ENCODE measurements at places on chromosomes 2 and 18.

- no peak for DNase-seq
Observed at GRCh38 chr2:171406044-171406443, 27.7 kb downstream of the METTL8 start.

GRCh38 chr18:27901424-27902226 lies 275.3 kb downstream of the CDH2 start:
- no peak for DNase-seq

GRCh38 chr2:238964544-238965067 lies 116.7 kb downstream of the TWIST2 start:
- DNase-seq = no peak

GRCh38 chr2:39487398-39488250 lies 50.5 kb upstream of the MAP4K3 start:
- DNase-seq = no peak

DNA sequence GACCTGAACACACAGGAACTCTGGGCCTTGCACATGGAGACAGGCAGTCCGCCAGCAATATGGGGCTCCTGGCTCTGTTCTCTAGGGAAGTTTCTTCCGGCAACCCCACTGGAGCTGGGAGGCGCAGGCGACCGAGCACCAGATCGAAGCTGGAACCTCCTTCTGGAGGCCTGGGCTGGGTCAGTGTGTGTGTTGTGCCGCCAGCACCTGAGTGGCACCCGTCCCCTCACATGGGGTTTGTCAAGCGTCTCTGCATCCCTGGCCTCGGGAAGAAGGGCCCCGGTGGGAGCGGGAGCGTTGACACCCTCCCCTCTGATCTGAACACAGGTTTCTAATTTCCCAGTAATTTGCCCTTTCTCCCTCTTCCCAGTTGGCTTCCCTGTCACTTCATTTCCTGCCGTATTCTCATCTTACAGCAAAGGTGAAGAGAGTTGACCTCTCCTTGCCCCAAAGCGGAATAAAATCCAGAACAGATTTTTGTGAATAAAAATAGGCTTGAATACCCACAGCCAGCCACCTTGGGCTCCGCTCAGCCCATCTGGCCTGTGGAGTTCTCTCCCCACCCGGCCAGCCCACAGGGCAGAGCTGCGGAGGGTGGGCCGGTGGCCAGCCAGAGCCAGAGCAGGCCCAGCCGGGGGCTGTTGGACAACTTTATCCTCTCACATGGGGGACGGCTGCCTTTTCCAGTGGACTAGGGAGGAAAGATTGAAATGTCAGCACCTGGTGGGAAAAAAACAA lies 85.9 kb downstream of the APOB start:
- DNase-seq = no peak

- DNase-seq = no peak
Observed at GRCh38 chr2:126372406-126372805, 283.6 kb upstream of the GYPC start.

- peak; percentile 37 for DNase-seq
Observed at GRCh38 chr2:19971691-19972090, 18.2 kb downstream of the WDR35 start.

DNA sequence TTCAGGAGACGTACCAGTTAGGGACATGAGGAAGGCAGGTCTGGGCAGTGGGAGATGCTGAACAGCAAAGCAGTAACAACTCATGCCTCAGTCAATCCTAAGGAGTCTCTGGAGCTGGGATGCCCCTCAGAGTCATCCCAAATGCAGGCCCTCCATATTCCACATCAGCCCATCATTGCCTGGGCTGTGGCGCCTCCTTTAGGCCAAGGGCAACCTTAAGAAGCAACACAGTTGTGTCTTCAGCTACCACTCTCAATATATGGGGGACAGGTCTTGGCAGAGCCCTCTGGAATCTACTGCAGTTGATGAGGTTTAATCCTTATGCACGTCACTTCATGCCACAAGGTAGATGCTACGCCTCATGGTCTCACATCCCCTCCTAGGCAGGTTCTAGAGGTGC lies 682.0 kb upstream of the RAB6C start:
- DNase-seq = no peak

DNA sequence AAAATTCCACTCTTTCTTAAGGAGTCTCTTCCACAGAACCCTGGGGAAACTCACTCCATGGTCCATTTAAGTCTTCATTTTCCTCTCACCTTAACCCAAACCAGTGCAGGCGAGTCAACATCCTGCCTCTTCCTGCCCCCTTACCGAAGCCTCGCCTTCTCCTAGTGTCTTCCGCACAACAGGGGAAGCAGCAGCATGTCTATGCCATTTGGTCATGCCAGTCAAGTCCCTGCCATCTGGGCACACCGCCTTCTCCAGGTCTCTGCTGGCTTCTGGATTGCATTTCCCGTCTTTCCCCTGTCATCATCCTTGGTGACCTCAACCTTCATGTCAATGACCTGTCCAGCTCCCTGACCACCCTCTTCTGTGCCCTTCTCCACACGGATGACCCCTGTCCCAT lies 77.3 kb upstream of the FZD7 start:
- DNase-seq = no peak

DNA sequence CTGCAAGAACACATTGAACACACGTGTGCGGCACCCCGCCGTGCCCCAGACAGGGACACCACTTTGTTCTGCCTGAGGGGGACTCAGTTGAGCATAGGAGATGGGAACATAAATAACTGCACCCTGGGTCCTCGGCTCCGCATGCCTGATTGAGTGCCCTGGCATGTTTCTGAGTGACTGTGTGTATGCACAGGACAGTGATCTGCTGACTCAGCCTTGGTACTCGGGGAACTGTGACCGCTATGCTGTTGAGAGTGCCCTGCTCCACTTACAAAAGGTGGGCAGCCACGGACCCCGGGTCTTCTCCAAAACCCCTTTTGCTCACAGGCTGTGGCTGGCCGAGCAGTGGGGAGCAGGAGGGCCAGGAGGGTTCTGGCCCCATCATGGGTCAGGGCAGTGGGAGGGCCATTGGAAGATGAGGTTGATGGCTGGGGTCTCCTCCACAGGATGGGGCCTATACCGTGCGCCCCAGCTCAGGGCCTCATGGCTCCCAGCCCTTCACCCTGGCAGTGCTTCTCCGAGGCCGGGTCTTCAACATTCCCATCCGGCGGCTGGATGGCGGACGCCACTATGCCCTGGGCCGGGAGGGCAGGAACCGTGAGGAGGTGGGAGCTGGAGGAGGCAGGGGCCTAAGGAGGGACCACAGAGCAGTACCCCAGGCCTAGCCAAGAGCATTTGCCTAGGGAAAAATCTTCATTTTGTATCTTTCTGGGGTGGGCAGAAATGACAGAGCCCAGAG lies 16.9 kb downstream of the SH2D6 start:
- no peak for DNase-seq

DNA sequence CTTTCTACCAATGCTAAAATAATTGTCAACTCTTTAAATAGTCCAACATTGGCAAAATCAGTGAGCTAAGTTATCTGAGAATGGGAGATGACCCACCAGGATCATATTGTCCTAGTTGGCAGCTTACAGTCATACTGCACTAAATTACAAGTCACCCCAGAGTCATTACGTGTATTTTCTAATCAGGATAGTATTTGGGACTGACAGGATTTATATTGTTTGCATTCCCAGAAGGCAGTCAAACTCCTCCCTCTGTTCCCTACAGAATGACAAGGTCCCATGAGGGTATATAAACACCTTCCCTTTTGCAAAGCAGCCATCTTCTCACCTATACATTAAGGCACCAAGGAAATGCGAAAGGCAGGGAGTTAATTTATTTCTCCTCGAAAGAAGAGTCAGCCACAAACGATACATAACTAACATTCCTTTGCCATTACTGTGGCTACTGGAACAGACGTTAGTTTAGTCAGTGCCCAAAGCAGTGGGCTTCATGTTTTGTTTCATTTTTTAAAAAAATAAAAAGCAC lies 125.3 kb downstream of the ANTXR1 start:
- DNase-seq = no peak

GRCh38 chr2:237651761-237652160 lies 24.4 kb downstream of the LRRFIP1 start:
- DNase-seq = no peak

GRCh38 chr2:241062389-241063092 lies 39.5 kb downstream of the MTERF4 start:
- no peak for DNase-seq

DNA sequence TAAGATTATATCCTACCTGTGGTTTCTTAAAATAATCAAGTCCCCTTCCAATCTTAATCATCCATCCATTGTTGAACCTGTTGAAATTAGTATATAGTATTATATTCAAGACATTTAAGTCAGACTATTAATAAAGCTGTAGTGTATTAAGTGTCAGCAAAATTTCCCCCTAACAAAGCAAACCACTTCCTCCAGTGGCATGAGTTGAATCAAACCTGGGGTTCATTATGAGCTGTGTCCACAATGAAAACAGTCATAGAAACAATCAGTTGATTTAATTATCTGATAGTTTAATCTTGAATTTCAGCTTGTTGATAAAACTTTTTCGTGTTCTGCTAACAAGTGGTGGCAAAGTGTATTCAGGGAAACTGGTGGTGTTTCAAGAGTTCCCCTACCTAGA lies 11.3 kb downstream of the MITD1 start:
- no peak for DNase-seq

- no peak for DNase-seq
Observed at GRCh38 chr2:131542438-131543384, 15.0 kb downstream of the CCDC74A start.

- DNase-seq = no peak
Observed at GRCh38 chr2:83585250-83585649, 873.8 kb downstream of the SUCLG1 start.

DNA sequence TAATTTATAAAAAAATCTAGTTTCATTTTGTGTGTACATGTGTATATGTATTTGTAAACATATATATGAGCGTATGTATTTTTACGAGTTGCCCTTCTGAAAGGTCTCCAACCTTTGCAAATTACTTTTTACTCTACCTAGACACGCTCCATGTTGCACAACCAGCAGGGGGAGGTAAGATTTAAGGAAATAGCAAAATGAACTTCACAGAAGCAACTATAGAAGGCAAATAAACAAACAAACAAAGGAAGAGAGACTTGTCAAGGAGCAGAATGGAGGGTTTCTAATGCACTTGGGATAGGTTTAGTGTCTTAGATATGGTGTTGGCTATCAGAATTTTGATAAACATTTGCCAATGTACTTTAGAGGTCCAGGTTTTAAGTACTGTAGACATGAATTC lies 820.5 kb upstream of the POU3F3 start:
- no peak for DNase-seq

DNA sequence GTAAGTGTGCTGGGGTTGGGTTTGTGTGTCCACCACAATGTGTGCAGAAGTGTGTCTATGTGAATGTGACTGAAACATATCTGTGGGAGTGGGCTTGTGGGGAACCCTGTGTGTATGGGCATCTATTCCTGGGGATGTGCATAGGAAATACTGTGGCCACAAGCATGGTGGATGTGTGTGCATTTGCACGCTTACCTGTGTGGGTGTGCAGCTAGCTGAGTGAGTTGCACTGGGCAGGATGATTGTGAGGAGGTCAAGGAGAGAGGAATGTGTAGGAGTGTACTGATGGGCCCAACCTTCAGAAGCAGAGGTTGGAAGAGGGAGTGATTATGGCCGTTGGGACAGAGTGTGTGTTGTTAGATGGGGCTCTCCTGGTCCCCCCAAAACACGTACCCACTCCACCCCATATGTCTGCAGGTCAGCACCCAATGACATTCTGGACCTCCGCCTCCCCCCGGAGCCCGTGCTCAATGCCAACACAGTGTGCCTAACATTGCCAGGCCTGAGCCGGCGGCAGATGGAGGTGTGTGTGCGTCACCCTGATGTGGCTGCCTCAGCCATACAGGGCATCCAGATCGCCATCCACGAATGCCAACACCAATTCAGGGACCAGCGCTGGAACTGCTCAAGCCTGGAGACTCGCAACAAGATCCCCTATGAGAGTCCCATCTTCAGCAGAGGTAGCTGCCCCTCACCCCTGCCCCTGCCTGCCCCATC lies 1.2 kb downstream of the WNT10A start:
- no peak for DNase-seq

DNA sequence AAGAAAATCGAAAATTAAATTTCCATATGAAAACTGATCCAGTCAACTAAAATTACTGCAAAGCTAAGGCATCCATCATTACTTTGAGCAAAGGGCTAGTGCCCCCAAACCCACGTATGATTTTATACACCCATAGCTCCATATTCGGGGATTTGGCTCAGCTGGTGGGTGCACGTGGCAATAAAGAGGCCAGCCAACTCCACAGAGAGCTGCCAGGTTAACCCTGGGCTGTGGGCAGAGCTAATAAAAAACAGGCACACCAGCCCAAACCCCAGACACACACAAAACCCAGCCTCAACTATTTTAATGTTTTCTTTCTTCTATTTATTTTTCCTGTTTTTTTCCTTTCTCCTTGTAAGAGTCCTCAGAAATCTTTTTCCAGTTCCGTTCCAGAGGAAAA lies 151.3 kb upstream of the SOX11 start:
- DNase-seq = no peak

DNA sequence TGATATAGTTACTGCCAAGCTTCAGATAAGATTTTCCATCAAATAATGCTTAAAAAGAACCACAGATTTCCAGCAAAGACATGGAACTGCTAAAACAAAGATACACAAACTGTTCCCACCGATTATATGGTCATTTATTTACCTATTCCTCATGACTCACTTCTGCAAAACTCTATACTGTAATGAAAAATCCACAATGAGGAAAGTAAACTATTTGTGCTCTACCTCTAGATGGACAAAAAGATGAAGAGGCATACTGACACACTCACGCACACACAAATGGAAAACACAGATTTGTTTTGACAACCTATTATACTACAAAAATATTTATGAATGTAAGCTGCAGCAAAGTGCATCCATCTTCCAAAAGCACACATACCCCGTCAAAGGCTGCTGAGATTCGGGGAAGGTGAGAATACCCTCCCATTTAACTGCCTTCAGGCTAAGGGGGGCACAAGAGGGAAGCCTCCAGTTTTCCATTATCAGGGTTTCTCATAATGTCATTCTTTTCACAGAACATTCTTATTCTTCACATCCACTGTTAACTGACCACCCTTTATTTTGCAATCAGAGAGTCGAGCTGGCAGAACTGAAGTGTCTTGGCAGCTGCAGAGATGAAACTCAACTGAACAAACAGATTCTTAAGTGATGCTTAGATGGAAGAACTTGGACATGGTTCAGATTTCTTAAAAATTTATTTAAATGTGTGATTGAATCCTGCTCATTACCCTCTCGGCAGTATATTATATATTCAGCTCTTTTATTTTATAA lies 115.9 kb upstream of the TANK start:
- DNase-seq = no peak

DNA sequence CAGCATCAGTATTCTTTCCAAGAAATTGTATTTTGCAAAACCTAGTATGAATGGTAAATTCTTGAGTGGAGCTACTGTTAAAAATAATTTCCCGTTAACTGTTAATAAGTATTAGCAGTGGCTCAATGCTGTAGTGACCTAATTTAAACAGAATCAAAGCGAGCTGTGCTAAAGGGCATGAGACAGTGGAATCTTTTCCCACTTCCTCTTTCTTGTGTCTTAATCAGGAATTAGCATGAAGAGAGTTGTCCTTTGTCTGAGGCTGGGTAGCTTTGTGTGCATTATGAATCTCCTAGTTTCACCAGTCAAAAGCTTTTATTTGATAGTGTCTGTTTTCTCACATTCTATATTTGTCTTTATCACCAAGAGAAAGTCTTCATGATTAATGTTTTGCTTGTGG lies 298.8 kb upstream of the GCFC2 start:
- DNase-seq = no peak
